H9 (cell line): ENCODE measurements at places on chromosomes 4 and X.

DNA sequence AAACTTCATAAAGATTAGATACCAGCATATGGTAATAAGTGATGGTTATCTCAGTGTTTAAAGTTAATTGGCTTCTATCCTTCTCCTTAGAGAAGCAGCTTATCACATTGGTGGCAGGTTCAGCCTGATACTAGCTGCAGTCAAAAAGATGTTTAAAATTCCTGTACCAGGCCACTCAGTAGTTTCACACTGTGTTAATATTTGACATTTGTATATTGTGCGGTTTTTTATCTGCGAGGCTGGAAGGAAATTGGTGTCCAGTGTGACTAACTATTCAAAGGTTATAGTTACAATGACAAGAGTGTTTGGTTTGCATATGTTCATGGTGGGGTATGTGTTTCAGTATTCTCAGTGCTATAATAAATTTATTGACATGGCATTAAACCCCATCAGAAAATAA lies 27.5 kb upstream of the TBC1D8B start:
- no peak for DNase-seq

DNA sequence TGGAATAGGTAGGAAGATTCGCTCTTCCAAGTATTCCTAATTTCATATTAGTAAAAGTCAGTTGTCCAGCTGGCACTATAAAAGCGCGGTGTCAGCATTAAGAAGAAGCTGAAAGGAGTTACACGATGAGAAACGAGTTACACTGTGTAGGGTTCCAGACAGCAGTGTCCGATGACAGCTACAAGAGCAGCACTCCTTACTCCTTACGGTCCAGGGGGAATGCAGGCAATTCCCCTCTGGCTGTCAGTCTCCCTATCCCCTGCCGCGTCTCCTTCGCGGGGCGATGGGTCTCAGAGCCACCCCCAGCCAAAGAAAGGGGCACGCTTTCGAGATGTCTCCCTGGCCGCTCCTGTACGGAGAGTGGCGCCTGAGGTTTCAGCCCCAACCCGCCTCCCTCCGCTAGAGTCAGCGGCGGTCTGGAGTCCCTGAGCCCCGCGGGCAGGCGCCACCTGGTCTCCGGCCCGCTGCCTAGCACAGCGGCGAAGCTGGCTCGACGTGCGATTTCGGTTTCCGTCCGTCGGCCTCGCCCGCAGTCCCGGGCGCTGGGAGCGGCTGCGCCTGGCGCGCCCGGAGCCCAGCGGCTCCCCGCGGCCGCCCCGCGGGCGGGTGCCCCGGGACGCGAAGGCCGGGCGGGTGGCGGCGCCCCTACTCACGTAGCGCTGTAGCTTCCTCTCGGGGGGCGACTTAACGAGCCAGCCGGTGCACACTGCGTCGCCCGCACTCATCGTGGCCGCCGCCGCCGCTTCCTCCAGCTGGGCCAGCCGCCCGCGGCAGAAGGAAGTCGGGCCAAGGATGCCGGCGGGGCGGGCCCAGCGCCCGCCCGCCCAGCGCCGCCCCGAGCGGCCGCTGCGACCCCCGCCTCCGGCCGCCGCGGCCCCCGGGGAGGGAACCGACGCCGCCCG lies at the start of gene GAB3:
GAB3 (minus strand) TSS at position 777 of the 902 bp plus-strand sequence; CDS start at position 725, 52 bp downstream.
- DNase-seq, result no peak

GRCh38 chrX:124254611-124255010 lies 77.8 kb upstream of the TEX13D start:
- no peak for DNase-seq

GRCh38 chrX:47297874-47298273 lies 65.1 kb downstream of the USP11 start:
- no peak for DNase-seq
